ENCODE measurements at places on chromosomes 3 and 15.

GRCh38 chr3:65262548-65262947 lies 574.7 kb upstream of the ADAMTS9 start:
- no peak for DNase-seq

- no peak for DNase-seq
Measured at GRCh38 chr3:192514081-192514753, 213.1 kb downstream of the FGF12 start.

GRCh38 chr15:77877869-77878577 lies 199.5 kb downstream of the TBC1D2B start:
- DNase-seq = no peak

DNA sequence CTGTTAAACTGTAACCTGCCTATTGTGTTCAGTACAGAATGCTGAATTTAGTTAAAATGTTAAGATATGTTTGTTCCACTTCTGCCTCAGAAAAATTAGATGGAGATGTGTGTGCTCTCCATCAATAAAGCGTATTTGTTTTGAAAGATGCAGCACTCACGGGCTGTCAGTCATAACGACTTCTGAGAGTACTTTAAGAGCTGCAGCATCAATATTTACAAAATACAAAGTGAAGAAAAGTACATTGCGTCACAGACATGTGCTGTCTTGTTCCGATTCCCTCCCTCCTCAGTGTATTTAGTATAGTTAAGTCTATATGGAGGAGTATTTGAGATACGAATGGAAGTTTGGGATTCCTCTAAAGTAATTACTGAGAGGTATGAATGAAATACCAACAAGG lies 166.6 kb downstream of the BBX start:
- no peak for DNase-seq

GRCh38 chr15:29183071-29183831 lies 86.4 kb downstream of the NSMCE3 start:
- no peak for DNase-seq

DNA sequence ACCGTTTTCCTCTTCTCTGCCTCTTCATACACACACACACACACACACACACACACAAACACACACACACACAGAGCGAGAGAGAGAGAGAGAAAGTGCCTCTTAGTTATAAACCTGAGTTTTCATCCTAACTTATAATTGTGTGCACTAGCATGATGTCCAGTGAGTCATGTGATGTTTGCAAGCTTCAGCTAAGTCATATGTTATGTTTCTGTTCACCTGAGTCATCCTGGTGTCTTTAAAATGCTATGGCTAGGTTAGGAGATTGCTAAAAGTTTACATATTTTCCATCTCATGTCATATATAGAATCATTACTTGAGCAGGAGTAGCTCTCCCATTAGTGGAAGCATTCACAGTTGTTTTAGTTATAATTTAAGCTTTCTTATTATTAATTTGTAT lies 155.8 kb downstream of the EPHA6 start:
- no peak for DNase-seq

DNA sequence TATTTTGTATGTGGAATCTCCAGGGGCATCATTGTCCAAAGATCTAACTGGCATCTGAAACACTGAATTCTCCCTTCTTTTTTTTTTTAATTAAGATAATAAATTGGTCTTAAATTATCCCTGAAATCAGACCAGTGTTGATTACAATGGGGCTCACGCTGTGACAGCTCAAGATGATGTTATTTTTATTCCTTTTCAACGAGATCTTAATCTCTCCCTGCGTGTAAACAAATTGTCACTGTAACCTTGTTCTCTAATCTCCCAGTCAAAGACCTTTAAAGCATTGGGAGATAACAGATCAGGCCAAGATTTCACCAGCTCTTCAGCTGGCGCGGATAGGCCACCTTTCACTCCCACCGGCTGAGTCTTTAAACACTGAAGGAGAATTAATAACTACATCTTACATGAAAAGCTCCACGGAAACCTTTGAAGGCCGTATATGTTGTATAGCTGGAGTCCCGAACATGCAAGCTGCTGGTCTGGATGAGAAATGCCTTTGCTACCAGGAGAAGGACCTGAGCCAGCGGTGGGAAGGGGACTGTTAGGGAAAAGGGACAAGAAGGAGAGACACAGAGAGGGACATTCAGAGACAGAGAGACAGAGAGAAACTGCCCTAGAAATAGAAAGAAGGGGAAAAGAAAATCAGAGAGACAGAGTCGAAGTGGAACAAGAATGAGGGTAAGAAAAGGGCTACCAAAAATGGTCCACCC lies 418.8 kb upstream of the NR2F2 start:
- no peak for DNase-seq

DNA sequence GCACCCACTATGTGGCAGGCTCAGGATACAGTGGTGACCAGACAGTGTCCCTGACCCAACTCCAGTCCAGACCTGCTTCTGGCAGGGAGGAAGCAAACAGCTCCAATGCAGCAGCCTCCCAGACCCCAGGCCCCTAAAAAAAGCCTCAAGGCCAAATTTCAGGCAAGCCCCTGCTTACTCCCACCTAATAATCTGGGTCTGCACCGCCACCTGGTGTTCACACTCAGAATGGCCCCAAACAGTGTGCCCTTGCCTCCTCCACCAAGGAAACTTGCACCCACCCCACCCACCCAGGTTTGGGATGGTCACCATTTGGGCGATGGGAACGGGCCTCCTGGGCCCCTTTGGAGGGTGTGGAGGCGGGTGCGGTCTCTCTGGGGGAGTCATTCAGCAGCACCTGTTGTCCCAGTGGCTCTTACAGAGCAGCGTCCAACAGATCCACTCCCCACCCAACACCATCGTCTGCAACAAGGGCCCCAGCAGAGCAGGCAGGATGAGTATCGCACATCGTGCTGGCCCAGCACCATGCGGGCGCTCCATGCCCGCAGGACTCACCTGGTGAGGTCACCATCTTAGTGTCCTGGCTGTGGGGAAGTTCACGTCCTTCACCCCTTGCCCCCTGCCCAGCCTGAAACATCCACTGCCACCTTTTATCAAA lies 17.3 kb downstream of the C3orf18 start:
- no peak for DNase-seq

DNA sequence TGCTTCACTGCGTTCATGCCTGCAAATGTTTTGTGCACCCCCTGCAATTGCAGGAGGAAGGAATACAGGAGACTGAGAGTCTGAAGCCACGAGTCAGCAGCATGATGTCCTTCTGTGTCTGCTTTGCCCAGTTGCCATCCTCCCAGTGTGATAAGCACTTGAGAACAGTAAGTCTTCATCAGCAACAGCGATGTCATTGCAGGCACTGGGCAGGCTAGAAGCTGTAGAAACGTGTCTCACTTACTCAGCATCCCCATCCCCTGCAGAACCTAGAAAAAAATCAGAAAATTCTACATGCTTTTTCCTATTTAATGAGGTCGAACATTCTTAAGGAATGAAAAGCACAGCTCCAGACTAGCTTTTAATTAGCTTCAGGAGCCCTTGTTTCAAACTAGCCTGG lies 156.5 kb upstream of the LPP start:
- no peak for DNase-seq

- no peak for DNase-seq
Measured at GRCh38 chr3:73499787-73500186, 125.0 kb downstream of the PDZRN3 start.

DNA sequence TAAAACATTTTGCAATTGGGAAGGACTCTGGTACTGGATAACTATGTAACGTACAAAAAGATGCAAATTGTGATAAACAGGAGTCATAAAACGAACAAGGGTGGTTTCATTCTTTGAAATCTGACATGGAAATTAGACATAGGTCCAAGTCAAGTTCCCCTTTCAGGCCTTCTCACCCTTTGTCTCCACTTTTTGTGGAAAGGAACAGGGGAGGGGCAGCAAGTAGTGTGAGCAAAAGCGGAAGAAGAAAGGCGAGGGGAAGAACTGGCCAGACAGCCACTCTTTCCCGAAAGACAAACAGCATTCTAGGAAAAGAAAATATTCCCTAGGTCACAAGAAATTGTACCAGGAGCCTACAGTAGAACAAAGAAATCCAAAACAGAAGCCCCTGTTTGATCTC lies 52.6 kb downstream of the MCF2L2 start:
- no peak for DNase-seq

- no peak for DNase-seq
Measured at GRCh38 chr3:5022966-5023776, 43.9 kb downstream of the BHLHE40 start.

DNA sequence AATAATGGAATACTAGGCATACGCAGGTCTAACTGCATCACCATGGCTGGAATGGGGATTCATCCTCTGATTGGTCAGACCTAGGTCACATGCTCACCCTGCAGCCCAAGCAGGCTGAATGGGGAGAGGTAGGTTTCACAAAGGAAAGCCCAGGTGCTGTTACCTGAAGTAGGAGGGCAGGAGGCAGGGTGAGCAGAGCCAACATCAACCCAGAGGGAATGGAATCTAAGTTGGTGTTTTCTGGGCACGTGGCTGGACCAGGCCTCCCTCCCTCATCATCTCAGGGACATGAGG lies 6.7 kb upstream of the H1-8 start:
- no peak for DNase-seq

GRCh38 chr3:64971602-64972001 lies 283.8 kb upstream of the ADAMTS9 start:
- no peak for DNase-seq

DNA sequence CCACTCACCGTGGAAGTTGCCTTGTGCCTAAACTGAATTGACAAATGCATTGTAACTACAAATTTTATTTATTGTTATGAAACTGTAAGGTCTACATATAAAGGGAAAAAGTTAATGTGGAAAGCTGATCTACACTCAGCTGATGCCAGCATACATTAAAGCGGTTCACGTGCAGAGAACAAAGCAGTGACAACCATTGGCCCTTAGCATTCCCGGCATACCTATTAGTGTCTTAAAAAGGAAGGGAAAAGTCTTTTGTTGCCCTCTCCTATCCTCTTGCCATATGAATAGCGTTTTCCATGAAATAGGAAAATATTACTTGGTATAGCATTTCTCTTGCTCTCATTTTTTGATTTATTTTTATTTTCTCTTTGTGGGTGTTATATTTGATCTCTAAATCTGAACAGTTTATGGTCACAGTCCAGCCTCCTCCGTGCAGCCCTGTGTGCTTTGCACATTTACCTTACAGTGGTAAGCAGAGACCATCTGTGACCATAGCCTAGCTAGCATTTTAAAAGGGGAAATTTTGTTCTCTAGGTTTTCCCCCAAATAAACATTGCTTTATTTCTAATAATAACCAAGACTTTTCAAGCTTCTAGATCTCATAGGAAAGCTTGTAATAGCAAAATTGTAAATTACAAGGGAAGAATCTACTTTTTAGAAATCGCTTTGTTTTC lies 89.7 kb upstream of the CGNL1 start:
- no peak for DNase-seq

- no peak for DNase-seq
Measured at GRCh38 chr3:141367038-141367730, 1.1 kb upstream of the ZBTB38 start.

DNA sequence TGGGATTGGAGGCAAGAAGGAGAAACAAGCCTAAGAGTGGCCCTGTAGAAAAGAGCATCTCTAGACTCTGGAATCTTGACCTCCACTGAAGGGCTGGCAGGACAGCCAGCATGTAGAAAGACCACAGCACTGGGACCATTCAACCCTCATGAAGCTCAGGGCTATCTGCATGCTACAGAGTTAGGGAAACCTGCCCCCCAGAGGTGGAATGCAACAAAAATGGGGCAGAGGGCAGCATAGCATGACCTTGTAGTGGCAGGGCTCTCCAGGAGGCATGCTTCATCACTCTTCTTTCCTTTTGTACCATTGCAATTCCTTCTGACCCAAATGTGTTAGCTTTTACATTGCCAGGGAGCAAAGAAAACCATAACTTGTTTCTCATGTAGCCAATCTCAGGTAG lies 445.4 kb downstream of the EPHB1 start:
- DNase-seq = no peak

DNA sequence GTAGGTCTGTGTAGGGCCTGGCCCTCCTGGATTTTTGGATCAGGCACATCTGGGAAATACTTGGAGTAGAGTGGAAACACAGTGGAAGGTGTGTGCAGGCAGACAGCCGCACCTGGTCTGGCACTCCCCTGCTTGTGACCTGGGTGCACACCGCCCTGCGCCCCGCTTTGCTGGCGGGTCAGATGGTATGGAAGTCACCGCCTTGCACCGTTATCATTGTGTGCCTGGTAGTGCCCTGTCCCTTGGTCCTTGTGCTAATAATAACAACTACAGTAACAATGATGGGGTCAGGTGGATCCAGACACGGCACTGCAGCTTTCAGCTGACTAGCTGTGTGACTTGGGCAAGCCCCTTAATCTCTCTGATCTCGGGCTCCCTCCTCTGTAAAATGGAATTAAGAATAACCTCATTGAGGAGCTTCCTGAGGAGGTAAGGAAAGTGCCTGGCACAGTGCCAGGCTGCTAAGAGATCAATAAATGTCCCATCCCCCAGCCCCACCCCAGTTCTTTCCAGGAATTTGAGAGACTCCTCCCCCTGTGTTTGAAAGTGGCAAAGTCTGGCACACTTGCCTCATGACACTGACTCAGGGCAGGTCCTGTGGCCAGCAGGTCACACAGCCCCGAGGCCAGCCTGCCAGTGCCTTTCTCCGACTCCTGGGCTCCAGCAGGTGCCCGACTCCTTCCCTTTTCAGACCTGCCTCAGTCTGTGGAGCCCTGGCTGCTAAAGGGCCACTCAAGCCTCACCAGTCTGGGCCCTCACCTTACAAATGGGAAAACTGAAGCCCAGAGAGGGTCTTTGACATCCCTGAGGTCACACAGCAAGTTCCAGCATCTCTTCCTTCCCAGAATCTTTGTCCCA lies 9.8 kb downstream of the ISG20 start:
- no peak for DNase-seq

DNA sequence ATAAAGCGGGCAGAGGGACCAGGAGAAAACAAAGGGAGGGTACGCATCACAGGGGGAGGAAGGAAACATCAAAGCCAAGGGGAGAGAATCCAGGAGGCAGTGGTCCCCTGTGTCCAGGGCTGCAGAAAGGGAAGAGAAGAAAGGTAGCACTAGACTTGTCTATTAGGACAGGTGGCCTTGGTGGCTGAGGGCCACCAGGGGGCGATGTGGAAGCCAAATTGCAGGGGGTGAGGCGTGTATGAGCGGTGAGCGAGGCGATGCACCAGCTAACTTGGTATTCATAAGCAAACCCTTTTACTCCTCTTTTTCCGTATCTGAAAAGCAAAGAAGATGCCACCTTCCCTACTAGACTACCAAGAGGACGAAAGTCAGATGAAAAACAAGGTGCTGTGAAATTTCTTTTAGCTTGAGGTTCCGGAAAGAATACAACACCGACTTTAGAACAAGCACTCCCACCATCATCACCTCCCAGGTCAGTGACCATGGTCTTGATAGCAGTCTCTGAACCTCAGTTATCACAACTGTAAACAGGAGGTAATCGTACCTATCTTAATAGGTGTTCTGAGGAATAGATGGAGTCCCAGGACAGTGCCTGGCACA lies 654.4 kb upstream of the ADAMTS9 start:
- DNase-seq = no peak

DNA sequence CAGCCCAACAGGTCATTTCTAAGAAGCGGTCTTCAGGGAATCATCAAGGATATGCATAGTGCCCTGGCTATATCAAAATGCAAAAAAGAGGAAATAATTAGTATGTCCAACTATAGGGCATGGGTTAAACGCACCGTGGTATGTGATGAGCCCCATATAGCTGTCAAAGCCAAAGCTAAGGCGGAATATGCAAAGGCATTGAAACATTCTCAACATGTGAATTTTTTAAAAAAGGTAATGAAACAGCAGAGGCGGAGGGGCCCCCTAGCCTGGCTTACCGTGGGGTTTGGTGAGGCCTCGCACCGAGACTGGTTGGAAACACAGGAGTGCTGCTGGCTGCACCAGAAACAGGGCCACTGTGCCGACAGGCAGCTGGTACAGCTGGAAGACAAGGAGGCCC lies 23.2 kb downstream of the PLXND1 start:
- DNase-seq = no peak
